H9 (cell line): ENCODE measurements at places on chromosomes 13 and 19.
A peak's percentile ranks its signal among the peaks of the same experiment; 100 is the strongest.

DNA sequence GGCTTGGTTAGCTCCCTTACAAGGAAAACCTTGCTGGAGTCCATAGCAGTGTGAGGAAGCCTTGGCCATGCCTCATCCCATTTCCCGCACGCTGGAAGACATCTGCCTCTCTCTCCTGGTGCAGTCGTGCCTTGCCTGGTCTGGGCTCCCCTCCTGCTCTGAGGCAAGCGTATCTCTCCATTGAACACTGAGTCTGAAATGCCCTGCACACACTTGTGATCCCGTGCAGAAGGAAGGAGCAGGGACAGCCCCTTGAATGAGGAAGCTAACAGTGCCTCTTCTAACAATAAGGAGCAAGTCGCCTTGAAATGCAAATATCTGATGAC, 407 bp upstream of the ZNF440 start:
- H3K4me1 ChIP-seq = no peaks in the 10 kb centered on the region
- H3K36me3 ChIP-seq = peaks cover 10% of the 10 kb centered on the region
- peak overlapping the region; percentile 94 for H3K4me3 ChIP-seq
- H3K27me3 ChIP-seq = peaks cover 8% of the 10 kb centered on the region; the same call in 1 of the 2 replicates
- no peak overlapping the region for H3K27ac ChIP-seq
- DNase-seq = no peak

GRCh38 chr13:77034881-77035280, 7.9 kb upstream of the FBXL3 start:
- H3K27me3 ChIP-seq = no peaks in the 10 kb centered on the region
- H3K4me1 ChIP-seq = no peaks in the 10 kb centered on the region
- peaks cover 4% of the 10 kb centered on the region; the same call in 1 of the 2 replicates for H3K36me3 ChIP-seq

DNA sequence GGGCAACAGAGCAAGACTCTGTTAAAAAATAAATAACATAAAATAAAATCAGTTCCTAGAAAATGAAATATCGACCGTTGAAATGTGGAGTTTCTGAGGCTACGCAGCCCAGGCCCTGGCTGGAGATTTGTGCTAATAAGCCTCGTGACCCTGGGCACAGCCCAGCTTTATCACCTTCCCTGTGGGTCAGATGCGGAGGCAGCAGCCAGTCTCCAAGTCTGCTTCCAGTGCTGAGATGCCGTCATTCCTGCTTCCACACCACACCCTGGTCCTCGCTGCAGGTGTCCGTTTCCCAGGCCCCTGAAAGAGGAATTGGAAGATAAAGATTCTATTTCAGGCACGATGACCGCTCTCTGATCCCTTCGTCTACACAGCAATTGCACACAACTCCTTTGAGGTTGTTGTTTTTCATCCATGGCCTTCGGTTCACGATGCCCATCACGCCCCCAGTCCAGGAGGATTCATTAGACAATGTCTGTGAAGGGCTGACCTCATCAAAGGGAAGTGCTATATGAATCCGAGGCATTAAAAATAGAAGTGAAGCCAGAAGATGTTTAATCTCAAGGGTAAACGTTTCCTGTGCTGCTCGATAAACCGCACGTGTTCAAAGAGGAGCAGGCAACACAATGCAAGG, 48.3 kb upstream of the ATP11A start:
- no peak for DNase-seq
- H3K4me1 ChIP-seq = no peaks in the 10 kb centered on the region
- no peaks in the 10 kb centered on the region; the same call in 1 of the 2 replicates for H3K27me3 ChIP-seq
- H3K27ac ChIP-seq = no peak overlapping the region

- peaks cover 9% of the 10 kb centered on the region for H3K36me3 ChIP-seq
- no peak overlapping the region for H3K27ac ChIP-seq
- no peak for DNase-seq
- no peak overlapping the region for H3K4me3 ChIP-seq
- no peaks in the 10 kb centered on the region for H3K27me3 ChIP-seq
- H3K4me1 ChIP-seq = no peaks in the 10 kb centered on the region; the same call in 1 of the 2 replicates
Measured at GRCh38 chr13:111486801-111487200, 166.4 kb downstream of the TEX29 start.

GRCh38 chr13:59346999-59347723, 816.6 kb downstream of the DIAPH3 start:
- DNase-seq = peak; percentile 42
- no peak overlapping the region for H3K4me3 ChIP-seq
- H3K36me3 ChIP-seq = no peaks in the 10 kb centered on the region
- no peaks in the 10 kb centered on the region for H3K4me1 ChIP-seq
- no peaks in the 10 kb centered on the region for H3K27me3 ChIP-seq

DNA sequence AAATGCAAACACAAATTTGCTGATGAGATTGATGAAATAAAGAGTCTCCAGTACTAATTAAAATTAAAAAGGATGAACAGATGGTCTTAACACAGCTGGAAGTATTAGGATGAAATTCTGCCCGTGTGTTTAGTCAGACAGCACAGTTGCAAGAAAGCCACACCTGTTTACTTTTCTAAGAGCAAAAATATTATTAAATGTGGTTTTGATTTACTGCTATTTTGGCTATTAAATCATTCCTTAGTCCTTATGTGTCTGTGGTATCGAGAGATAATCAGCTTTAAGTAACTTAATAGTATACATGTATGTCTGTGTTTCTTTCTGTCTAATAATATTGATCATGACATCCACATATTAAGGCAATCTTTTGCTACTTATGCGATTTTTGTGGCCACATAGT, 494.9 kb downstream of the GPC6 start:
- no peak overlapping the region for H3K4me3 ChIP-seq
- 0 out of 2 replicates have a peak, but pooled peaks cover 3% of the 10 kb centered on the region for H3K4me1 ChIP-seq
- DNase-seq = no peak
- peaks cover 3% of the 10 kb centered on the region for H3K36me3 ChIP-seq

GRCh38 chr13:49400755-49401659, 42.9 kb downstream of the CAB39L start:
- H3K27me3 ChIP-seq = no peaks in the 10 kb centered on the region
- H3K36me3 ChIP-seq = no peaks in the 10 kb centered on the region
- no peak for DNase-seq
- no peak overlapping the region for H3K27ac ChIP-seq
- no peak overlapping the region for H3K4me3 ChIP-seq

DNA sequence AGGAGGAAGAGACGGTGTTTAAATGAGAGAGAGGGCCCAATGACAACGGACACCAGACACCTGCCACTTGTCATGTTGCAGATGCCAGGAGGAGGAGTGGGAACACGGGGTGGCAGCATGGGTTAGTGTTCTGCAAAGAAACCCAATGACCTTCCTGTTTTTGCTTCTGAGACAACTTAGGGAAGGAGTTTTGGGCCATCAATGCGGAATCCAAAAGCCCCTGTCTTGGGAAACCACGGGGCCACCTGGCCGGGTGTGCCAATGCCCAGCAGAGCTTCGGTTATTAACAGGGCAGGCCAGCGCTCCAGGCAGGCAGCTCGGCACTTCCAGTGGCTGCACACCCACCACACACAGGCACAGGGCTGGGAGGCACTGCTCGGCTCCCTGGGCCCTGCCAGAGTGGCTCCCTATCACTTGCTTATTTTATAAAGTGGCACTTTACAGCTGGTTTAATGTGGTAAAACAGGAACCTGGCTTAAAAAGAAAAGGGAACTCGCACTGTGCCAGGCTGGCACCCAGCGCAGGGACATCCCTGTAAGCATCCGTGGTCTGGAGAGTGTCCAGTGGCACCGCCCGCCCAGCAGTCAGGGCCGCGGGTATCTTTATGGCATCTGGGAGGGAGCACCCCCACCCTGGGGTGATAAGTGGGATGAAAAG, 19.1 kb downstream of the ELL start:
- no peaks in the 10 kb centered on the region for H3K4me1 ChIP-seq
- no peak overlapping the region for H3K27ac ChIP-seq
- DNase-seq = no peak
- H3K4me3 ChIP-seq = no peak overlapping the region
- no peaks in the 10 kb centered on the region for H3K27me3 ChIP-seq
- H3K36me3 ChIP-seq = no peaks in the 10 kb centered on the region; the same call in 1 of the 2 replicates

DNA sequence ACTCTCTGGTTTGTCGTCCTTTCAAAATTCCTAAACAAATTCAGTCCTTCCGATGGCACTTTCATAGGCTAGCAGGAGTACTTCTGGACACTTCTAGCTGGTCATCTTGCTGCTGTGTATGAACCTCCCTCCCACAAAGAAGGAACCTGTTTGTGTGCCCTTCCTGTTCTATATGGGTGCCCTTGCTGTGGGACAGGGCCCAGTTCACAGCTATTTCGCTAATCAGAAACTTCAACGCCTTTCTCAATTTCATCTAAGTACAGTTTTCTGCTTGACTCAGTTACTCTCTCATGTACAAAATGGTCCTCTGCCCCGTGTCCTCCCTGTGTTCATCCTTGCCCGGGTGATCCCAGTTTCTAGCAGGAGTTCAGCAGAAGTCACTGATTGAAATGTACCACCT, 96.1 kb downstream of the STARD13 start:
- H3K4me1 ChIP-seq = peaks cover 13% of the 10 kb centered on the region; the same call in 1 of the 2 replicates
- no peak overlapping the region for H3K27ac ChIP-seq
- H3K27me3 ChIP-seq = no peaks in the 10 kb centered on the region
- H3K36me3 ChIP-seq = no peaks in the 10 kb centered on the region
